ENCODE measurements at places on chromosomes 2 and 18. TPM values are rescaled to one million over a fixed set of nuclear protein-coding genes. Genes with fewer than 3 reads are reported as not detected.

GRCh38 chr18:37383036-37383785 is 182.4 kb downstream of the CELF4 start:
- H3K36me3 ChIP-seq, result no peaks in the 10 kb centered on the region
- DNase-seq, result no peak
- no peak overlapping the region for H3K27ac ChIP-seq
- no peaks in the 10 kb centered on the region for H3K27me3 ChIP-seq
- no peak overlapping the region for H3K4me3 ChIP-seq
- H3K4me1 ChIP-seq, result no peaks in the 10 kb centered on the region

GRCh38 chr2:86298411-86299390 is 38.7 kb downstream of the REEP1 start:
- H3K27ac ChIP-seq, result no peak overlapping the region
- H3K4me1 ChIP-seq, result no peaks in the 10 kb centered on the region
- H3K27me3 ChIP-seq, result no peaks in the 10 kb centered on the region
- no peak overlapping the region for H3K4me3 ChIP-seq
- no peak for DNase-seq

Gene SDC1
- 38.7 TPM for total RNA-seq

DNA sequence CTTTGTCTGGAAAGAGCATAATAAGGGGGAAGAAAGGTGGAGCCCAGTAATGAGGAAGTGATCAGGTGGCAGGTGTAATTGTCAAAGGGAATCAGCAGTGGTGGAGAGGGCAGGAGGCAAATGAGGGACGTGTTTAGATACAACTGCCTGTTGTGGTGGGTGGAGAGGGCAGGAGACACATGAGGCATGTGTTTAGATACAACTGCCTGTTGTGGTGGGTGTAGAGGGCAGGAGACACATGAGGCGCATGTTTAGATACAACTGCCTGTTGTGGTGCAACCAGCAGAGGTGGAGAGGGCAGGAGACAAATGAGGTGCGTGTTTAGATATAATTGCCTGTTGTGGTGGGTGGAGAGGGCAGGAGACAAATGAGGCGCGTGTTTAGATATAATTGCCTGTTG is 173.1 kb downstream of the ANKRD30B start:
- no peak for DNase-seq
- no peaks in the 10 kb centered on the region for H3K4me1 ChIP-seq
- no peak overlapping the region for H3K4me3 ChIP-seq
- no peaks in the 10 kb centered on the region for H3K36me3 ChIP-seq

GRCh38 chr2:14779252-14779651 is 146.7 kb downstream of the LRATD1 start:
- H3K27me3 ChIP-seq, result no peaks in the 10 kb centered on the region
- no peaks in the 10 kb centered on the region for H3K4me1 ChIP-seq
- H3K4me3 ChIP-seq, result no peak overlapping the region
- no peak for DNase-seq
- no peak overlapping the region for H3K27ac ChIP-seq

GRCh38 chr2:165567273-165567672 is 97.8 kb downstream of the CSRNP3 start:
- no peak overlapping the region for H3K27ac ChIP-seq
- H3K4me1 ChIP-seq, result no peaks in the 10 kb centered on the region
- no peaks in the 10 kb centered on the region for H3K27me3 ChIP-seq
- H3K36me3 ChIP-seq, result no peaks in the 10 kb centered on the region
- DNase-seq, result no peak
- no peak overlapping the region for H3K4me3 ChIP-seq
